ENCODE measurements at places on chromosomes 11 and 22.

- DNase-seq: no peak
These were observed 524 bp downstream of the MTMR2 start for GRCh38 chr11:95923439-95923727.

DNA sequence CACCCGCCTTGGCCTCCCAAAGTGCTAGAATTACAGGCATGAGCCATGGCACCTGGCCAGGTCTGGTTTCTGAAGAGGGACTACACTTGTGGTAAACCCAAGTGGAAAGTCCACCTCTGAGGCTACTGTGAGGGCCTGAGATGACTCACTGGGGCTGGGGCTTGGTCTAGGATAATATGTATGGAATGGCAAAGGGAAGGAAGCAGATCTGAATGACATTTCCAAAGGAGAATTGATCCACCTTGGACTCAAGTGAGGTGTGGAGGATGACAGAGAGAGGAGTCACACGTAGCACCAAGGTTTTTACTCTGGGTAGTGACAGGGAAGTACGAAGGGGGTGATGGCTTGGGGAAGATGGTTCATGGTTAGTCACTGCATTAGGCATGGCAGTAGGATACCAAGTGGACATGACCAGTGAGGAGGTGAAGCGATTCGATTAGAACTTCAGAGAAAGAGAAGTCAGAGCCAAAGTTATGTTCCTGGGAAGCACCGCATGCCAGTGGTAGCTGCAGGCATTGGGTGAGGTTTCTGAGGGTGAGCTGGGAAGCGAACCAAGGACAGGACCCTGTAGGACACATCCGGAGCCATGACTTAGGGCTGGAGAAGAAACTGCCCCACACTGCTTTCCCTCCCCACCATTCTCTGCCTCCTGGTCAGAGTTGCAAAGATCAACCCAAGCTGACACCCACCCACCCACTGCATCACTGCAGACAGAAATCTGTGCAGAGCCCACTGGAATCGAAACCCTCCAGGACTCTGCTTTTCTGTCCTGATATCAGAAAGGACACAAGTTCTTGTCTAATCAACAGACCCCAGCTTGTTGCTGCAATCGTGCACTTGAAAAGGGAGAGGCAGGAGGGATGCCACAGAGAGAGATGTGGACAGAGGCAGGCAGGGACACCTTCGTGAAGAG lies 13.0 kb upstream of the BCL9L start:
- DNase-seq: no peak

DNA sequence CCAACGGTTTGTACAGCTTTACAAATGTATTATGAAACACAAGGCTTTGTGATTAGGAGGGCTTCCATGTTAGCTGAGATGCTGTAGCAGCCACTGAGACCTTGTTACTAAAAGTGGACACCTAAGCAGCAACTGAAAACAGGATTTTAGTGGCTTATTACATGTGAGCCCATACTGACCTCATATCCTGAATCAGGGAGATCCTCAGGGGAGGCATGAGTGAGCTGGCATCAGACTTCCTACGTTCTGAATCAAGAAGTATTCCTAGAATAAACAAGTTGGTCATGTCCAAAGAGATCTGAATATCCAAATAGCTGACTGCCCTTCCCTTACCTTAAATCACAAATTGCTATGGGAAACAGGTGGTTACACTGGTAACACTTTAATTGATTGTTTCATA lies 59.1 kb upstream of the SCUBE2 start:
- no peak for DNase-seq

DNA sequence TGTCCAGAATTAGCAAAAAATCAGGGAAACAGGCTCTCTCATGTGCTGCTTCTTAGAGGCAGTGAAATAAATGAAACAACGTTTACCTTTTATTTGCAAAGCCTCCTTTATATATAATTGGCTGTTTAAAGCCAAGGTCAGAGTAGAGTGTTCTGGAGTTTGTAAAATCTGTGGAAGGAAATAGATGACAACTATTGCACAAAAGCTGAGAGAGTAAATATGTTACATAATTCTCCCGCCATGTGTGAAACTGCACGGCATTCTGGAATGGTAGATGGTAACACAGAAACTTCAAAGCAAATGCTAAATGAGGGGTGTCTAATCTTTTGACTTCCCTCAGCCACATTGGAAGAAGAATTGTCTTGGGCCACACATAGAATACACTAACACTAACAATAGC lies 51.5 kb upstream of the FGF3 start:
- DNase-seq: no peak

GRCh38 chr11:58731819-58732218 lies at the start of gene GLYAT:
TSS of gene GLYAT (minus strand) at chr11:58731943. CDS start at chr11:58724496, 7,447 bp downstream.
- DNase-seq: no peak

DNA sequence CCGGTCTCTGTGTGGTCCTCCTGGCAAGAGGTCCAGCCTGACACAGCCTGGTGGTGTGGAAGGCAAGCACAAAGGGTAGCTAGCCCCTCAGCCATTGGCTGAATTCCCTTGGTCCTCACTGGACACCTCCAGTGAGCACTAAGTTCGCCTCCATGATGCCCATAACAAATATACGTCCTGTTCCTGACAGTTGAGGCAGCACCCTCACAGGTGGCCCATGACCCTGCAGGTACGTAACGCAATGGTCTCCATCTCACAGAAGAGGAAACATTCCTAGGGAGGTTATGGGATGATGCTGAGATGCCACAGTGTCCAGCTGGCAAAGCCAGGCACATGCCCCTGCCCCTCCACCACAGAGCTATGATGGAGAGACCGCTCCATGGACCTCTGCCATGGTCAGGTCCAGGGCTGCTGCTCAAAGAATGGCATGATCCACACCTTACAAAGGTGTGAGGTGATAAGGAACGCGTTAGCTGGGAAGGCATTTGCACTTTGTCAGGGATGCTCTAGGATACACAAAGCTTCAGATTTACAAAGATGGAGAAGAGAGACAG lies 1.4 kb upstream of the GNAZ start:
- no peak for DNase-seq

- DNase-seq: no peak
These were observed 19.2 kb downstream of the GLYATL1 start for GRCh38 chr11:58958500-58958899.

DNA sequence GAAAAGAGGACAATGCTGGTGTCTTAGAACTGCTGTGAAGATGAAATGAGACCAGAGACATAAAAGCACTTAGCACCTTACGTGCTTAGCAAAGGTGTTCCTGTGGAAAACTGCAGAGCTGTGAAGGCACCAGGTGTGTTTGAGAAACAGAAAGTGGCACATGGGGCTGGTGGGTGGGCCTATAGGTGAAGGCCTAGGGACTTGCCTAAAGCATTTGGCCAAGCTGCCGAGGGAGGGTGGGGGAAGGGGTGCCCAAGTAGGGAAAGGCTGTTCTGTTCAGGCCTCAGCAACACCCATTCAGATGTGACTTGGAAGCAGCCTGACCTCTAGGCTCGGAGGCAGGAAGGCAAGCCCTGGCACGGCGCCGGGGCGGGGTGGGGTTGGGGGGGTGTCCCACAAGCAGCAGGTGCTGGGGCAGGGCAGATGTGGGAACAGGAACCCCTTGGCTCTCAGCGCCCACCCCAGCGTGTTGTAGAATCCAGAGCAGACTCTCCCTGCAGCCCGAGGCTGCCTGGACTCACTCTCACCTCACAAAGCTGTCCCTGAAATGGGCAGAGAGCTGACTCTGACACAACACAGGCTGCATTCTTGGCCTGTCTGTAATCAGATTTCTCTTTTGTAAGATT lies 366.7 kb upstream of the NARS2 start:
- no peak for DNase-seq

DNA sequence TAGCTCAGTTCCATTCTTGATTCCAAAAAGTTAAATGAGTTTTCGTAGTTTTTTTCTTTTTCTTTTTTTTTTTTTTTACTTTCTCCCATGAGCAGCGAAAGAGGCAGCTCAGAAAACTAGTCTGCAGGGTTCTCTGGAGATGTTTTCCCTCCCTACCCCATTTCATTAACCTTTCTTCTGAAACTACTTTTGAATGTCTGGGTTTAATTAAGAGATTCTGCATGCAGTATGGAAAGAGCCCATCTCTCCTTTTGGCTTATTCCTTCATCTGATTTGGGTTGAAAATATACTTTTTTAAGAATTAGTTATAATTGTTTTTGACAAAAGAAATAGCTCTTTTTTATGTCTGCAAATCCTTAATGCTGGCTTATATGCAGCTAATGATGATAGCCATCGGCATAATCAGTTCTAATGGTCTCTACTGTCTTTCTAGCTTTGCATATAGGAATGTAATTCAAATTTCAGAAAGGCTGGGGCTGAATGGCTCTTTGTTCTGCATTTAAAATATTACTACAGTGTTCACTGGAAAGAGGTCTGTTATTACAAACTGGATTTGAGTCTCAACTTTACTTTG lies 265.3 kb downstream of the FAT3 start:
- no peak for DNase-seq

- no peak for DNase-seq
These were observed 26.1 kb downstream of the UBE2L3 start for GRCh38 chr22:21593406-21594232.

GRCh38 chr11:47971501-47971900 lies 8.9 kb upstream of the PTPRJ start:
- no peak for DNase-seq

GRCh38 chr11:67504950-67505581 lies at the start of gene PITPNM1:
TSS of gene PITPNM1 (minus strand) at chr11:67505363. CDS start at chr11:67504180, 1,183 bp downstream.
- DNase-seq: peak; percentile 66

DNA sequence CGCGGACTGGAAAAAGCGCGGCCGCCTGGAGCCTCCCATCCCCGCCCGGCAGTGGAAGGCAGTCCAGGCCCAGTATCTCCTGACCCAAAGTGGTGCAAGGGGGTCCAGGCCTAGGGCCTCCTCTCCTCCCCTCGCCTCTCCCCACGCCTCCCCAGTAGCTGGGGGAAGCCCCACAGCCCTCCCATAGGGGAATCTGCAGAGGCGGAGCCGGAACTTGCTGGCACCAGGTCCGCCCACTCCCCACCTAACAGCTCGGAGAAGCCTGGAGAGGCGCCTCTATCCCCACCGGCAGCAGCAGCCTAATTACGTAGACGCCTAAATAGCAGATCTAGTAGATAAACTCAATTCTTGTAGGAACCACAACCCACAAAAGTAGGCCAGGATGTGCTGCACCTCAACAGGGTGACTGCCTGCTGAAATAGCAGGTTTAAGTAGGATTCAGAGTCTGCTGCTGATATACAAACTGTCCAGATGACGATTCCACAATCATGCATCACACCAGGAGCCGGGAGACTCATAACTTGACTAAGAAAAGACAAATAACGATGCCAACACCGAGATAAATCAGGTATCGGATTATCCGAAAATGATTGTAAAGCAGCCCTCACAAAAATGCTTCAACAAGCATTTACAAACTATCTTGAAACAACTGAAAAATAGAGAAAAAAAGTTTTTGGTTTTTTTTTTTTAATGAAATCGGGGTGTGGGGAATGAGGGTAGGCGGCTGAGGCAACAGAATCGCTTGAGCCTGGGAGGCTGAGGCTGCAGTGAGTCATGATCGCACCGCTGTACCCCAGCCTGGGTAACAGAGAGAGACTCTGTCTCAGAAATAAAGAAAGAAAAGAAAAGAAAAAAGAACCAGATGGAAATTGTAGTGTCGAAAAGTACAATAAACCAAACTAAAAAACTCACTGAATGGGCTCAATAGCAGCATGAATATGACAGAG lies 11.4 kb upstream of the BRD1 start:
- peak; percentile 89 for DNase-seq

- no peak for DNase-seq
These were observed 3.8 kb upstream of the MUC2 start for GRCh38 chr11:1070594-1071462.

- DNase-seq: peak; percentile 55
These were observed 39.0 kb upstream of the ADA2 start for GRCh38 chr22:17258015-17258787.

DNA sequence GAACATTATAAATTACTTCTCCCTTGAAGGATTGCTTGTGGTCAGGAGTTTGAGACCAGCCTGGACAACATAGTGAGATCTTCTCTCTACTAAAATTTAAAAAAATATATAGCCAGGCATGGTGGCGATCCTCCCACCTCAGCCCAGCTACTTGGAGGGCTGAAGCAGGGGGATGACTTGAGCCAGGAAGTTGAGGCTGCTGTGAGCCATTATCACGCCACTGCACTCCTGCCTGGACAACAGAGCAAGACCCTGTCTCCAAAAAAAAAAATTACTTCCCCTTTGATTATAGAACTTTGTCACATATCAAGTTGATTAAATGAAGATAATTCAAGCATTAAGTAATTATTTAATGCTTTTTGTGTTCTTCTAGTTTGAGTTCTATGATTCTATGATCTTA lies 65.1 kb upstream of the PRODH start:
- no peak for DNase-seq

- no peak for DNase-seq
These were observed 4.5 kb downstream of the GAL start for GRCh38 chr11:68688881-68689280.

DNA sequence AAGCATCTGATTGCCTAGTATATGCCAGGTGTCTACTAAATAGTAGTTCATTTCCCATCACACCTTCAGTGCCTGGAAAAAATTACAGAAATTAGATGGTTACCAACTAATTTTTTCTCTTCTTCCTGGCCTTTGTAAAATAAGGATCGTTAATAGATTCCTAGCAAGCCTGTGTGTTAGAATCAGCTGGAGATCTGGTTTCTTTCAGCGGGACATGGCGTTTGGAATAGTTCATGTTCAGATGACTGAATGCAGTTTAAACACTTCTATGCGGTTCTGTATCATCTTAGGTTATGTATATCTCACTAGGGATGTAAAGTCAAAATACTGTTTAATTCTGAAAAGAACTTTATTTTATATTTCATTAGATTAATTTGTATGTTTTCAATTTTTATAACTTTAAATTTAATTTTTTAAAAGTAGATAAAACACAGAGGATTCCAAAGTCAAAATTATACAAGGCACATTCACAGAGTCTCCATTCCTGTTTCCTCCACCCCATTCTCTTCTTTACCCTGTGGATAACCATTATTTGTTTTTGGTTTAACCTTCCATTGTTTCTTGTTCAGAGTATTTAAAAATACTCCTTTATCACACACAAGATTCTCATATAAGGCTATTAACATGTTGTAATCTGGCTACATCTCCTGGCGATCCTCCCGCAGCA lies 132.8 kb downstream of the ATXN10 start:
- no peak for DNase-seq

DNA sequence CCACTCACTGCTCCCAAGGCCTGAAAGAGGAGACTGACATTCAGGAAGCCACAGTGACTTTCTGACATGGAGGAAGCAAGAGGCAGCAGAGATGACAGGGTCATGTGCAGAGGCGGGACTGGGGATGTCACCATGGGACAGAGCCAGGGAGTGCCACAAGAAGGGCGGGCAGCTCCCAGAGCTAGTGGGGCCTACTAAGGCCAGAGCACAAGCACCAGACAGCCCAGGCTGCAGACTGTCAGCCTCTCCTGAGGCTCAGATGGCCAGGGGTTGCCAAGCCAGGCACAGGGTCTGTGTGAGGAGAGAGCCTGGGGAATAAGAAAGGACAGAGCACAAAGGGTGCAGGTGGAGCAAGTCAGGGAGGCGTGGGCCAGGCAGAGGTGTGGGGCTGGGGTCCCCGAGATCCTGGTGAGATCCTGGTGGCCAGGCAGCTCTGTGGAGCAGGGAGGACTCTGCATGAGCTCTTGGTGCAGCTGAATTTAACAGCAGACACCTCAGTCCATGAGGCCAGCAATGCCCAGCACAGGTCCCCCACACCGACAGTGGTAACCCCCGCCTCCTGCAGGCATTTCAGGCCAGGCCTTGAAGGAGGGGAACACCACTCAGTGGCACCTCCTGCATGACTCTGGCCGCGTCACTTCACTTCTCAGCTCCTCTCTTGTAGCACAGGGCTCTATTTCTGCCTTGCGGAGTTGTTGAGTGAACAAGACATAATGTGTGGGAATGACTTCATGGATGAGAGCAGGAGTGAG lies 52.3 kb downstream of the SGSM3 start:
- no peak for DNase-seq
